Peyer's patch (tissue), 4 donors: ENCODE measurements at places on chromosomes 7 and 10.
A peak's percentile ranks its signal among the peaks of the same experiment; 100 is the strongest.

GRCh38 chr10:75436896-75437295 lies 5.5 kb downstream of the LRMDA start:
- no peak overlapping the region for H3K27ac ChIP-seq
- H3K4me1 ChIP-seq: no peaks in the 10 kb centered on the region
- no peaks in the 10 kb centered on the region for H3K27me3 ChIP-seq
- no peak for DNase-seq

DNA sequence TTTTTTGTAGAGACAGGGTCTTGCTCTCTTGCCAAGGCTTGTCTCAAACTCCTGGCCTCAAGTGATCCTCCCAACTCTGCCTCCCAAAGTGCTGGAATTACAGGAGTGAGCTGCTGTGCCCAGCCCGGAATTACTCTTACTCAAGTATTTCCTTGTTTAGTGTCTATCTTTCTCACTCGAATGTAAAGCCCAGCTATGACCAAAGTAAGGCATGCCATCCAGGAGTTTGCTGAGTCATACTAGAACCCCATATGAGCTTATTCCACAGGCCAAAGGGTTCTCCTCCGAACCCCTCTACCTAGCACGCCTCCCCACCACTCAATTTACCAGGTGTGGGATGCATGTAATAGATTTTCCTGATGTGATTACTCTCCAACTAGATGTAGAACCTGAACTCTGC lies 166.6 kb upstream of the AUTS2 start:
- no peak for DNase-seq
- H3K4me1 ChIP-seq: no peaks in the 10 kb centered on the region
- no peak overlapping the region for H3K27ac ChIP-seq

- no peak overlapping the region for H3K4me3 ChIP-seq
- no peak for DNase-seq
- H3K36me3 ChIP-seq: no peaks in the 10 kb centered on the region
- H3K27ac ChIP-seq: no peak overlapping the region
These were observed 38.4 kb upstream of the ZNF438 start for GRCh38 chr10:31070025-31070424.

DNA sequence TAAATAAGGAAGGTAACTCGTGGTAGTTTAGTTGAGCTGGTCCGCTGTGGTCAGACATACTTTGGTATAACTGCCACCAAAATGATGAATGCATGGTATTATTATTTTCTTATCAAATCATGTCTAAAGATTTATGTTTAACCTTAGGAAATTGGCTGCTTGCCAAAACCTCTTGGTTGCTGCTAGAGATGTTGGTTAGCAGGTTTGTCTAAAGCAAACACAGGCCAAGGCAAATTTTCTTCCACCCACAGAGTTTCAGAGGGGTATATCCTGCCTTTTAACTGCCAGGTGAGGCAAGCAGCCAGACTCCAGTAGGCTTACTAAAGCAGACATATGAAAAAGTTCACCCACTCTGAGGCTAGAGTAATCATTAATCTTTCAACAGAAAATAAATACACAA lies 101.4 kb downstream of the SEMA3E start:
- no peak overlapping the region for H3K27ac ChIP-seq
- no peaks in the 10 kb centered on the region for H3K4me1 ChIP-seq
- no peaks in the 10 kb centered on the region for H3K36me3 ChIP-seq
- DNase-seq: no peak
- H3K4me3 ChIP-seq: no peak overlapping the region

DNA sequence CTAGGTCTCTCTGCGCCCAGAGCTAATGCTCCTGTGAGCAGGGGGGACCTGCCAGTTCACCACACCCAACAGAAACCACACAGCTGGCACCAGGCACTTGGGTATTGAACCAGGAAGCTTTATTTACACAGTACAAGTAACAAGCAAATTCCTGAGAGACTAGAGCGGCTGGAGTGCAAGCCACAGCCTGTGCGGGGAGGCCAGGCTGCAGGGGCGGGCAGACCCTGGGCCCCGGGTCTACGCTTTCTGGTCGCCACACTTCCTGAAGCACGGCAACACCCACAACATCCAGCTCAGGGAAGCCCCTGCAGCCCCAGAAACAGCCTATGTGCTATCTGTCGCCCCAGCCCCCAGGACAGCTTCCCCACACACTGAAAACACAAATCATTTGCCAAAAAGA lies 125.0 kb downstream of the FAM53B start:
- H3K27me3 ChIP-seq: no peaks in the 10 kb centered on the region
- peaks cover 49% of the 10 kb centered on the region for H3K36me3 ChIP-seq
- peak overlapping the region; percentile 23 for H3K4me3 ChIP-seq
- peak; percentile 59 for DNase-seq
- peak overlapping the region; percentile 46 for H3K27ac ChIP-seq
- no peaks in the 10 kb centered on the region for H3K4me1 ChIP-seq
